Head of caudate nucleus (tissue), 42 donors: ENCODE measurements at places on chromosomes 16 and 17.

DNA sequence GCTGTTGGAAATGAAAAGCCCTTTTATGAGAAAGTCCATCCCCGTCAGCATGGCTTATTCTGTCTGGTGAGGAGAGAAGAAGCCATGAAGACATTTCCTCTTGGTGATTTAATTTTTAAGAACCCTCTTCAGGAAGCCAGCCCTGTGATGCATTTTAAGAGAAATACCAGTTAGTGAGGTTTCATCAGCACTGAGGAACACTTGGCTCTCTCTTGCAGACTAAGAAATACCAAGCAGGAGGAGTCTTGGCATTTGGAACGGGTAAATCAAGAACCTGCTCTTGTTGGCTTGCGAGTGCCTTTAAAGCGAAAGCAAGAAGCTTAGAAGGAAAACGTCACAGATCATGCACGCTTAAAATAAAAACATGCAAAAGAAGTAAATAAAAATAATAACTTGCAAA, 17.5 kb downstream of the RAB11FIP3 start:
- DNase-seq = no peak

GRCh38 chr17:60311186-60311585, 80.7 kb downstream of the USP32 start:
- no peak for DNase-seq

DNA sequence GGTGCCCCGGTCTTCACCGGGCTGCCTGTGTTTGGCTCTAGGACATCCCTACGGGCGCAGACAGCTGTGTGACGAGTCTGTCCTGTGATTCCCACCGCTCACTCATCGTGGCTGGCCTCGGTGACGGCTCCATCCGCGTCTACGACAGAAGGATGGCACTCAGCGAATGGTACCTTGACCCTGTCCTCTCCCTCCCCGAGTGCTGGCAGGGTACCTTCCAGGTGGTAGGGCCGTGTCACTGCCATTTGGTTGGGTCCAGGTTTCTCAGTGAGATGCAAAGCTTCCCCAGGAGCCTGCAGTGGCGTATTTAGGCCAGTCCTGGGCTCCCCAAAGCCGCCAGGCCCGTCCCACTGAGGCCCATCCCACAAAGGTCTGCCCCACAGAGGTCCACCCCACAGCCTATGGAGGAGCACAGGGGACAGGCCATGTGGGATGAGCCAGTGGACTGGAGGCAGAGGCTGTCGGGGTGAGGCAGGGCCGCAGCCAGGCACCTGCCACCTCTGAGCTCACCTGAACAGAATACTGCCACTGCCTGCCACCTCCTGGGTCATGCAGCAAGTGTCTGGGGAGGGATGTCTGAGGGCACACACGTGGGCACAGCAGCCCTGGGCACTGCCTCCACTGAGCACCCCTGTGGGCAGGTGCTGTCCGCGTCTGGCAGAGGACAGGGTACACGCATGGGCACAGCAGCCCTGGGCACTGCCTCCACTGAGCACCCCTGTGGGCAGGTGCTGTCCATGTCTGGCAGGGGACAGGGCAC, 31.4 kb upstream of the CHMP6 start:
- DNase-seq = no peak

DNA sequence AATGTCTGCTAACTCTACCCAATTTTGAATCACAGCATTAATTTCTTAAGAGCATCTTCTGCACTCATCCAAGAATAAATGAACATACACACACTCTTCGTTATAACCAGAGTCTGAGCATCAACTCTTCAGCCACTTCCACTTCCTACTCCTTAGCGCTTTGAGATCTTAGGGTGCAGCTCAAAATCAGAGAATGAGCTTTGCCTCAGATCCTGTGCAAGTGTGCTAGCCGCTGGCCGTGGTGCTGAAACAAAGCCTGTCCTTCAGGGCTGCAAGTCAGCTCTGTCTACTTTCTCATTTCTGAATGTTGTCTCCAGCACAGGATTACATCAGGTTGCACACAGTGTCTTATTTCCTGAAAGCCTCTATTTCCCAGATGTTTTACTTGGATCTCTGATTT, 165.4 kb downstream of the AIPL1 start:
- no peak for DNase-seq

- no peak for DNase-seq
Observed at GRCh38 chr17:13788385-13788784, 186.7 kb upstream of the HS3ST3A1 start.

DNA sequence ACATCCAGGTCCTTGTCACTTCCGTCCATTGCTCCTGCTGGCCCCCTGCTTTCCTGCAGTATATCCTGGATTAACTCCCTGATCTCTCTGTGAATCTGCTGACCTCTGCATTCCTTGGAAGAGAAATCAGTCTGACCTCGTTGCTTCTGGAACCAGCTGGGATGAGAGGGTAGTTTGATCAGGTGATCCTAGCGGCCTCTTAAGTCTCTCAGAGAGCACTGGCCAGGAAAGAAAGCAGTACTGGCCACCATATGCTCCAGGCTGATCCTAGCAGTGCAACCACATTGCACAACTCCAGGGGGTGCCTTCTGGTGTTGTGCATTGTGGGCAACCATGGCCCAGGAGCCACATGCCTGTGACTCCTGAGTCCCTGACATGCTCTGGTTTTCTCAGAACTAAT, 79.2 kb downstream of the ARHGAP23 start:
- no peak for DNase-seq

GRCh38 chr17:56948491-56948890, 12.4 kb downstream of the COIL start:
- no peak for DNase-seq

- DNase-seq = peak; percentile 86
Observed at GRCh38 chr17:9937241-9937761, 32.2 kb upstream of the RCVRN start.

GRCh38 chr17:15648386-15648785, 28.9 kb upstream of the FBXW10B start:
- DNase-seq = no peak

- DNase-seq = peak; percentile 60
Observed at GRCh38 chr17:60577147-60577915, 22.7 kb upstream of the PPM1D start.

DNA sequence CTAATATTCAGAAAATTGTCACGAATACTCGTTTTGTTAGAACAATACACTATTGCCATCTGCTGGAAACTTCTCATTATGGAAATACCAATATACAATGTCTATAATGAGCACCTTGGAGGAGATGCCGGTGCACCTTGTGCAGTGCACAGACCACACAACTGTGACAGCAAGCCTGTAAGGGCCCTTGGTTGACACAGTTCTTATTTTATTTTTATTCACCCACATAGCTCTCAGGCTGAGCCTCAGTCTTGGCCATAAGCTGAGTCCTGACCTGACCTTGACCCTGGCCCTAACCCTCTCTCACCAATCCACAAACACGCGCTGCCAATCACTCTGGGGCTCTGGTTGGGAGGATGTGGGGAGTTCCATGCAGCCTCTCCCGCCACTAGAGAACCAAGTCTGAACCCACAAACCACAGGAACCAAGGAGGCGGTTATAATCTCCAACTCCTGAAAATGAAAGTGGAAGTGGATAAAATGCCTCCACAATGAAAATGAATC, 7.6 kb downstream of the AIPL1 start:
- DNase-seq = no peak

DNA sequence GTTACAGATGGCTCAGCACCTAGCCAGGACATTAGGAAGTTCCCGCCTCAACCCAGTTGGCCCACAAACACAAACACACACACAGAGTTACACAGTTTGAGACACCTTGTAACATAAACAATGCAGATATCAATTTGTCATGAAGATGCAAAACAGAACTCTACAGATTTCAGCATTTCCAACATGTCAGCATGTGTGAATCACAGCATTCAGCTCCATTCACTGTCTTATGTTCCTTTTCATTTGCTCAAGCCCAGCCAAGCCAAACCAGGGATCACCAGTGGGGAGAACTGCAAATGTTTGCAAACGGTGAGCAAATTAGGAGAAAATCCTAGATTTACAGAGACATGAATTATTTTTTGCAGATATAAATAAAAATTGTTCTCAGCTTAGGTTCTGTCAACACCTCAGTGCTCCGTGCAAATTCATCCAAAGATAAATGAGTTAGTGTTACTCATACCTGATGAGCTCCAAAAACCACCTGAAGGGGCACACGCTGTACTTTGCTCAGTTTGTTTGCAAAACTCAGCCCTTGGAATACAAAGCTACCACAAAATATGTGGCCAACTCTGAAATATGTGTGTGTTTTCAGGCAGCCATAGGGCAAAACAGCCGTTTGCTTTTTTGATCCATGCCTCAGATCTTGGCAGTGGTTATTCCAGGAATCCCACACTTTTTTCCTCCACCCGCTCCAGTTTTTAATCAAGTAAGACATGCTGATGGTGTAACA, 16.3 kb upstream of the COX10 start:
- DNase-seq = no peak

DNA sequence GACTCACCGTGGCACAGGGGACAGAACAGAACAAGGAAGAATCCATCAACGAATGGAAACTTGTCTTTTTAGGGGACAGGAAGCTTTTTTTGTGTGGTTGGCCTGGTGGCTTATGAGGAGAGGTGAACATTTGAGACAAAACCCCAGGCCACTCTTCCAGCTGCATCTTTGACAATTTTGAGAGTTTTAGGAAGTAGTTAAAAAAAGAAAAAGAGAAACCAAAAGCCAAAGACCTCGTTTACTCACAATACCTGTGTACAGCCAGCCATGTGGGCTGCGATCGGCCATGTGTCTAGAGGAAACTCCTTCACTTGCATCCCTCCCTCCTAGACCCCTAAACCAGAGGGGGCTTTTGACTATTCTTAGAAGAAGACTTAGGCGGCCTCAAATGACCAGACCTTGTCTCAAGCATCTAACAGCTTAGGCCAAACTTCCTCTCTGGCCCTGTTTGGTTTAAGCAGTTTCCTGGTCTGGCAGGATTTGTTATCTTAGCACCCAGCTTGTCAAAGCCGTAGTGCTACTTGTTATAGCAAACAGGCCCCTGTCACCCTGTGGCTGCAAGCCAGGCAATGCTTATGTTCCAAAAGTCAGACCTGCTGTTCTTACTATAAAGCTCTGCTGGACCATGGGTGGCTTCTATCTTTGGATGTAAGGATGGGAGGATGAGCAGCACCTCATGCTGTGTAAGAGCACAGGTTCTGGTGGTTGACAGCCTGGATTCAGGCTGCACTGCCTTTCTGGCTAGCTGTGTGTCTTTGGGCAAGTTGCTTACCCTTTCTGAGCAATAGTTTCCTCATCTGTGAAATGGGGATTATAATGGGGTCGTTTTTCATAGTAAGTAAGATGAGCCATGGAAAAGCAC, 17.7 kb downstream of the KSR1 start:
- DNase-seq = no peak

GRCh38 chr17:44988044-44988942, 20.2 kb upstream of the C1QL1 start:
- no peak for DNase-seq

GRCh38 chr16:56993204-56993603, 3.8 kb downstream of the NLRC5 start:
- DNase-seq = no peak
